ENCODE measurements at places on chromosomes 4 and X.

DNA sequence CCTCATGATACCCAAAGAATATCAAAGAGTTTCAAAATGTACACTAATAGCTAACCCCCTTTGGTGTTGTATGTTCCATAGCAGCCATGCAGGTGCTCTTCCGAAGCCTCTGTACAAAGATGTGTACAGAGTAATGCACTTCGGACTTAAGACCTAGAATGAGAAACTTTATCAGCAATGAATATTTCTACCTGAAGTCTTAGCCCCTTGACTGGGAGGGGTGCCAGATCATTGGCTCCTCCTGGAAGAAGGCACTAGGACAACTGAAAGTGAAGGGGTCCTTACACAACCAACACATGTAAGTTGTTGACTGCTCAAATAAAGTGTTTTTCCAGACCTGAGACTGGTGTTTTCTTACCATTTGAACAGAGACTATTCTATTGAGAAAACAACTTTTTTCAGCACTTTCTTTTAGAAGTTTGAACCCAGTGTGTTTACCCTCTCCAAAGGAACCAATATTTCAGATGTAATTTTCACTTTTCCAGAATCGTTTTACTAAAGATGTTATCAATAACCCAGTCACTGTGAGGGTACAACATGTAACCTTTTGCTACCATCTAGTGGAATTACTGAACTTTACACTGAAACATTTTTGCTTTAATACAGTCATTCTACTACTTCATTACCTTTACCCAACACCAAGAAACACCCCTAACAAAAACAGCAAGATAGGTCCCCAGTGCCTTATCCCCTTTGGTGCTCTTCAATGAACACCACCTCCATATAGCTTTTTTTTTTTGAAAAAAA, 33.3 kb upstream of the PRDX4 start:
- DNase-seq: no peak

- no peak for DNase-seq
These were observed 412.1 kb downstream of the CENPC start for GRCh38 chr4:67133162-67133561.

DNA sequence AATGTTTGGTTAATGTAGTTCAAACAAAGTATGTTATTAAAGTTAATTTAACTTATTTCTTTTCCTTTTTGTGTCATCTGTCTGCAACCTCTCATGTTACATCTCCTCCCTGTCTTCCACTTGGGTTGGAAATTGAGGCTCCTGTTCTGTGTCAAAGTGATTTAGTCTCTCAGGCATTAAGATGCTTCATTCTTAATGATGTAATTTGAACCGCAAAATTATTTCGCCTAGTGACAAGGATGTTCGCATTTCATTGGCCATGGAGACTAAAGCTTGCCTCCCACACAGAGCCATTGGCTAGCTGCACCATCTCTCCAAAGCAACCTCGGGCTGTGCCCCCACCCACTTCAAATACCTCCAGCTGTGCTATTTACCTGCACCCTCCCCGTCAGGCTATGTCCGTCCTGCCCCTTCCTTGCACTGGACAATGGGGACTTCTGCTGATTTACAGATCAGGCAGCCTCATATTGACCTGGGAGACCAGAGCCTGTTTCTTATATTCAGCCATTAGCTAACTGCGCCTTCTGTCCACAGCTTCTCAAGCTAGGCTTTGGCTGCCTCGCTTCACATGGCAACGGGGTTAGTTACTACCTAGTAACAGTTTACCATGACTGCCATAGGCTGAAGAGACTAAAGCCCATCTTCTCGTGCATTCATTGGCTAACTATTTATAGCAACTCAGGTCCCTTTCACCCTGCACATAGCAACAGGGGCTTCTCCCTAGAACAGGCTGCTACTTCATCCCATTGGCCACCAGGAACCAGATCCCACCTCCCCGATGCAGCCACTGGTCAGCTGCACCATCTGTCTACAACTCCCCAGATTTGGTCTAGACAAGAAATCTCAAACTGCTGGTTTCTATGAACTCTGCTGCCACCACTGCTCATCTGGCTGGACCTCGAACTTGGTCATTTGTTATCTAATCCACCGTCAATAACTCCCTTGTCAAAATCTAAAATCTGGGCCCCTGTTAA, 8.6 kb upstream of the ZNF157 start:
- no peak for DNase-seq

GRCh38 chr4:155012469-155012868, 196.0 kb upstream of the NPY2R start:
- DNase-seq: no peak

DNA sequence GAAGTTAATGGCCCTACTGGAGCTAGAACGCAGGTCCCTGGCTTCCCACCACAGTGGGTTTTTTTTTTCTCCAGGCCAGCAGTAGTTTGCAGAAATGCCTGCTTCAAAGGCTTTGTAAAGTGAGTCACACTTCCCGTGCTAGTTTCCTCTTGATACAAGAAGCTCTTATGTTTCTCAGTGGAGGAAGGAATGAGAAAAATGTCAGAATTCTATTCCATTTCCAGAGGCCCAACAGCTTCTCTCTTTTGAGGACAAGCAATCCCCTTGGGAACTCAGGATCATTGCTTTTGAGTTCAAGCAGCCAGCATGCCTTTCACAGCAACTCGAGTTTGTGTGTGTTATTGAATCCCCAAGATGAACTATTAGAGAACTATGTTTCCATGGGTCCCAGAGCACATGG, 134.3 kb downstream of the GUCY2F start:
- DNase-seq: no peak

DNA sequence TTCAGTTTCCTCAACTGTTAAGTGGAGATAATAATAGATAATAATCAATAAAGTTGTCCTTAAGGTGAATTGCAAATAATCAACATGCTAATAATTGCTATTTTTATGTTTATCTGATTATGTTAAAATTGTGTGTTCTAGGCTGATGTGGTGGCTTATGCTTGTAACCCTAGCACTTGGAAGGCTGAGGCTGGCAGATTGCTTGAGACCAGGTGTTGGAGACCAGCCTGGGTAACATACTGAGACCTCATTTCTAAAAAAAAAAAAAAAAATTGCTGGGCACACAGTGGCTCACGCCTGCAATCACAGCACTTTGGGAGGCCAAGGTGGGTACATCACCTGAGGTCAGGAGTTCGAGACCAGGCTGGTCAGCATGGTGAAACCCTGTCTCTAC, 175.2 kb downstream of the GC start:
- DNase-seq: no peak

DNA sequence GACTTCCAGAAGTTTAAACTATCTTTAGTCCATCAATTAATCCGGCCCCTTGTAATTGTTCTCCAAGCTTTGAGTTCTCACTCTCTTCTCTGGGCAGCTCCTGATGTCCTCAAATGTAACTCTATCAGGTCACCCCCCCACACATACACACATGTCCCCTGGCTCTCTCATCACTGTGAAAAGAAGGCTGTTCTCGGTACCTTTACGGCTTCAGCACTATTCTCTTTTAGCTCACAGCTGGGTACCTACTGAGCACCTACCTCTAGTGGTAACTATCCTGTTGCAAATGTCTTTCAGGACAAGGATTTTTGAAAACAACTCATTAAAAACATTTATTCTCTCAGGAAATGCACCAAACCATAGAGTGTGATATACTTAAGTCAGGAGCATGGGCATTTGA, 115.4 kb downstream of the IQCM start:
- no peak for DNase-seq

DNA sequence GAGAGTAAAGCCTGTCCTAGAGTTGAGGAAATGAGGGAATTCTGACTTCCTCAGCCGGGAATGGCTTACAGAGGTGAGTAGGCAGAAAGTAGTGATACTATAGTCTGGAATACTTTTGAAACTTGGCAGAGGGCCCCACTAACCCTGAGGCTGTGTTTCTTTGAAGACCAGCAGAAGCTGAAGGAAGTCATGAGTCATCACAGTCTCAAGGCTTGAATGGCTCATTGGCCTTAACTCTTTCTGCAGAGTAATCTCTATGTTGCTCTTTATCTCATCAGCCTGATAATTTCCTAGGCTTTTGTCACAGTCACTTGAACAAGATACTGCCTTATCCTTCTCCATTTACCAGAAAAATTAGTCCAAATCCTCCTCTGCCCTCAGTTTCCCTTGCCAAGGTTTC, 80.8 kb downstream of the ANKRD50 start:
- DNase-seq: no peak

GRCh38 chr4:5708449-5709206, at the start of gene EVC2:
TSS of gene EVC2 (minus strand) at chr4:5708559. CDS start at chr4:5708513, 46 bp downstream.
- DNase-seq: no peak

DNA sequence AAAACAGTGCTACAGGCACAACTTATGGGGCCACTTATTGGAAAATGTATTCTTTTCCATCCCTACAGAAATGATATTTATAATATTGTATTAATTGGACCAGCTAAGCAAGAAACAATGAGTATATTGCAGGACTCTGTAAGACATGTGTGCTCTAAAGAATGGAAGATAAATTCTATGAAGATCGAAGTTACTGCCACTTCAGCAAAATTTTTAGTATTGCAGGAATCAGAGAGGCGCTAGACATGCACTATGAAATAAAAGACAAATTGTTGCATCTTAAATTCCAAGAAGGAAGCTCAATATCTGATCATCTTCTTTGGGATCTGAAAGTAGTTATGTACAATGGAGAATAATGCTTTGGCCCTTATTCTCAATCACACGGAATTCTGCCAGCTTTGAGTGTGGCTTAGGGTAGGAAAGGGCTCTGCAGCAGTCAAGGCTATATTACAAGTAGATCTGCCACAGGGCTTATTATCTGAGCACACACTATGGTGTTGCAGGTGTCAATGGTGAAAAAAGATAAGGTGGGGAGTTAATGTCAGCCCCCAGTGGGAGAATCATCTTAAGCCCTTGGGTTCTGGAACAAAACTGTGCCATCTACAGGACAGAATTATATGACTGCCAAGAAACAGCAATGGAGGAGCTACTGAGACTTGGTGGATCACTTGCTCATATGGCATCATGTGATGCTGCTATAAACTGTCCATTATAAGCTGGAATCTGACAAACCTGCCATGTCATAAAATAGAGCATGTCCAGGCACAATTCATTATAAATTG, 334.0 kb upstream of the NDST3 start:
- no peak for DNase-seq

DNA sequence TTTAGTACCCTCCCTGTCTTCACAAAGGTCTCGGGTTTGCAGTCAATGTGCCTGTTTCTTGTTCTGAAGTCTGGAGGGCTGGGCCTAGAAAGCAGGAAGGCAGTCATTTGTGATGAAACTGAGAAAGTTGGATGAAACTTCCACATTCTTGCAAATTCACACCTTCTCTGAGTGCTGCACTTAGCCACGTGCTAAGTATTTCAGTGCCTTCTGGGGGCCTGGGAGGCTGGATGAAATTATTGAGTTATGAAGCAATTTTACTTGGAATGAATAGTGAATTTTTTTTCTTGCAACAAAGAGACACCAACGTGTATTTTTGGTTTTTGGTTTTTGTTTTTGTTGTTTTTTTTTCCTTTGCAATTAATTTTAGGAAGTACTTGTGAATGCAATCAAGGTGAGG, 71.2 kb downstream of the MSX1 start:
- DNase-seq: no peak

GRCh38 chrX:38371641-38372040, 19.2 kb downstream of the OTC start:
- DNase-seq: no peak

DNA sequence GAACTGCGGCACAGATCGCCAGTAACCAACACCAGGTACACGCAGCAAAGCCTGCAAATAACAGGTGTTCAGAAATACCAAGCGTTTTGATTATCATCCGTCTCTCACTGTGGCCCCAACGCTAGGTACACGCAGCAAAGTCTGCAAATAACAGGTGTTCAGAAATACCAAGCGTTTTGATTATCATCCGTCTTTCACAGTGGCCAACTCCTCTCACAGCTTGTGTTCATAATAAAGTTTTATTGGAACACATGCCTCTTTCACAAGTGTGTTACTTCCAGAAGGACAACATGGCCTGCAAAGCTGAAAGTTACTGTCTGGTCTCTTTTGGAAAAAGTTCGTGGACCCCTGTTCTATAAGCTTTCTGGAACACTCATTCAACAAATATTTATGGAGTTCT, 153.1 kb downstream of the AFAP1 start:
- no peak for DNase-seq

- no peak for DNase-seq
These were observed 177.7 kb downstream of the RBM46 start for GRCh38 chr4:154958621-154959358.

DNA sequence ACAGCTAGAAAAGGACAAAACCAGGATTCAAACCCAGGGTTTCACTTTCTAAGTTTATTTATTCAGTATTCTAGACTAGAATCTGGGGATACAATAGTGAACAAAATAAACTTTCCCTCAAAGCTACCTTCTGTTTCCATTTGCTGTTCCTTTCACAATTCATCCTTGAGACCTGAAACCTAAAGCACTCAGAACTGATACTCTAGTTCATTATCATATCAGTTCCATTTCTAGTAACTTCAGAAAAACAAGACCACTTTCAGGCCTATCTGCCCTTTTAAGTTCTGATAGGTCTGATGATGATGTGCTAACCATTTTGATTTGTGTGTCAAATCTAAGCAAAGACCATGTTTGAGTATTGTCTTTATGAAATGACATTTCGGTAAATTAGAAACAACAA, 7.8 kb upstream of the XK start:
- no peak for DNase-seq

DNA sequence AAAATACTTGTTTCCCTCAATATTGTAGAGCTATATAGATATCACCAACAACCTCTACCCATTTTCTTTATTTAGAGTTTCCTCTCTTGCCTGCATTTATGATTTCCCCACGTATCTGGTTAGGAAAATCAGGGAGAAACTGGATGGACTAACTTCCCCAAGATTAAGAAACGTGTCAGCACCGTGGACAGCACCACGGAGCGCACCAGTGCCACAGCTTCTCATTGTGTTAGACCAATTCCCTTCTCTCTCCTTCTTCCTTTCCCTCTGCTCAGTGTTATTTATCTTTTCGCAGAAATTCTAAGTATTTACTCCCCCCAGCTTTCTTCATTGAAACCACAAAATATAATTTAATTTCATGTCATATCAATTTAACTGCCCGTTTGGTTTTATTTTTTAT, 568.6 kb upstream of the BOD1L1 start:
- DNase-seq: no peak
